ENCODE measurements at places on chromosomes 6 and 20.

GRCh38 chr6:116239256-116239655 lies 14.6 kb downstream of the TSPYL4 start:
- DNase-seq, result no peak

DNA sequence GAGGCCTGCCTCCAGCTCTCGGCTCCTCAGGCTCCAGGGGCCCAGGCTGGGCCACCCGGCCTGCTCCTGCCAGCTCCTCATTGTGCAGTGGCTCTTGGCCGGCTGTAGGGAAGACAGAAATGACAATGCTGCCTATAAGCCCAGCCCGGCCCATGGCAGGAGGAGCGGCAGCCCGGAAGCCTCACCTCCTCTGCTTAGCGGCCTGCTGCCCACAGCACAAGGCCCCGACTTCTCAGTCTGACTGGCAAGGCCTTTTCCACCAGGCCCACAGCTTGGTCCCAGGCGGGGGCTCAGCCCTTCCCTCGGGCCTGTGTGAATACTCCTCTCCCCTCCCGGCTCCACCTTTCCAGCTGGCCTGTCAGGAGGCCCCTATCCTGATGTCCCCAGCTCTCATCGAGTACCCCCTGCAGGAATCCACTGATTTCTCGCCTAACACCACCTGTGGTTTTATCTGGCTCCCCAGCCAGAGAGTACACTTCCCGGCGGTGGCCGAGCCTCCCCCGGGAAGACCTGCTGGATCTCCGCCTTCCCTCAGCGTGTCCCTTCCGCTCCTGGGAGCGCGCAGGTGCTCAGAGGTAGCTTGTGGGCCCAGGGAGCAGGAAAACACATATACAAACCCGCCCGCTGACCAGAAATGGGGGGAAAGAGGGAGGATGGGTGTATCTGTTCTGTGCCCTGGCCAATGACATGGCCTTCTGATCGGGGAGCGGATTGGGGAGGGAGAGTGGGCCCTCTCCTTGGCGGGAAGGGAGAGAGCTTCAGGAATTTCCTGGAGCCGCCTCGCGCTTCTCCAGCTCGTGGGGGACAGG lies 963 bp downstream of the DDRGK1 start:
- no peak for DNase-seq

DNA sequence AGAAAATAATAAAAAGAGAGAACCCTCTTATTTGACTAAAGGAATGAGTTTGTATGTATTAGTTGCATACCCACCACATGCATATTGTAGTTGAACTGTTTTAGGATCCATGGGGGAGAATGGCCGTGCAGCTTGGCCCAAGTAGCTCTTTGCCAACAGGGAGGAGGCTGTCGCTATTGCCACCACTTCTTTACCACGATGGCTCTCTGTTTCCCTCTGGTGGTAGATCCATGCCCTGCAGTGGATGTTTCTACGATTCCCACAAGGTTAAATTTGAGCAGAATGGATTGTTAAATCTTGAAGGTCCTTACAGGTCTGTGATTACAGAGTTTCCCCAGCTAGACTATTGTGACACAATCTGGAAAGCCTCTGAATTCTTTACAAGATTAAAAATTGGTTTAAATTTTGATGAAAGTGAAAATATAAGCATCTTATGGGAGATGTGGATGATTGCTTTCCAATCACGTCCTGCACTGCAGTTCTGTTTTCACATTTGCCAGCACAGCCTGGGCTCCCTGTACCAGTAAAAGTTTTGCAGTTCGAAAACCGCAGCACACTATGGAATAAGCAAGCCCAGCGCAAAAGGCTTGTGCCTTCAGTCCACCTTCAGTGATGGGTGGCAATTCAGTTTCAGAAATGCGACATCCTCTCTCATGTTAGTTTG lies 34.4 kb upstream of the FNDC1 start:
- DNase-seq, result peak; percentile 74

GRCh38 chr6:83707829-83708545 lies 914 bp downstream of the SNAP91 start:
- no peak for DNase-seq

DNA sequence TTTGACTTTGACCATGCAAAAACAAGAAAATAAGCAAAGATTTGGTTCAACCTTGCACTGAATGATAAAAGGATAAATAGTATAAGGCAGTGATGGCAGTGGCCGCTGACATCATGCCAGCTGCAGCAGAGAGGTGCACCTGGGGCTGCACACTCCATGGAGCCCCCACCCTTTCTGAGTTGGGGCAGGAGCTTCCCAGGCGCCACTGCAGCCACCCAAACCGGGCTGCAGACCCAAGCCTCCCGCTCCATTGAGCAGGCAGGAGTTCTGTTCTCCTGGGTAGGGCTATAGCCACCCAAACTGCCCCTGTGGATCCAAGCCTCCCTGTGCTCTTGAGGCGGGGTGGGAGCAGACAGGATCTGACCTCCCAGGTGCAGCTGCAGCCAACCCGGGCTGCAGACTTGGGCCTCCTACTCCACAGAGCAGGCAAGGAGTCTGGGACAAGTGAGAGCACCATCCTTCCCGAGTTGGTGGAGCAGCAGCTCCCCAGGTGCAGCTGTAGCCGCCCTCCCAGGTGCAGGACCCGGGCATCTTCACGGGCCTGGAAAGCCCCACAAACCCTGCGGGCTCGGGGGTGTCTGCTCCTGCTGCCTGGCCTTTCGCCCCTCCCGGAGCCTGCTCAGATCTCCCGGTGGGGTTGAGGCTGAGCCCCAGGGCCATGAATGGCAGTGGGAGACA lies 537.9 kb downstream of the TENT5A start:
- DNase-seq, result no peak

GRCh38 chr6:11851387-11851786 lies 72.8 kb upstream of the ADTRP start:
- no peak for DNase-seq

DNA sequence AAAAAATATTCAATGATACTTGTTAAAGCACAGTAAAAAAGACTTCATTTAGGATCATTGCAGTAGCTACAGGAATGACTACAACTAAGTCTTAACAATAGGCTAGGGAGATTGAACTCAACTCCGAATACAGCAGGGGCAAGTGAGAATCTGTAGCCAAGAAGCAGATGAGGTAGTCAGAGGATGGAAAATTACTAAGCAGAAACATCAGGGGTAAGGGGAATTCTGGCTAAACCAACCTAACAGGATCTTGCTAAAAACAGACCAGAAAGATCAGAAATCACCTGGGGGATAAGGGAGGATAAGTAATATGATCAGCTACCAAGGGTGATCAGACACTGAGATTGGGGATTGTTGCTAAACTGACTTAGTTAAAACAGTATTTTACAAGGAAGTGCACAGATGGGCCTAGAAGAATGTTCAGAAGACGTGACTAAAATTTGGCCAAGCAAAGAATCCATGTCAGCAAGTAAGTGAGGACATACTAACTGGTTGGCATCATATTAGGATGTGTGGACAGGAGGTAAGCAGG lies 217.5 kb downstream of the TENT5A start:
- no peak for DNase-seq

- DNase-seq, result no peak
These were observed 1021.6 kb upstream of the MAP3K7 start for GRCh38 chr6:91608428-91608827.

GRCh38 chr6:1291381-1291780 lies 20.5 kb upstream of the FOXQ1 start:
- DNase-seq, result no peak

GRCh38 chr6:135693811-135694370 lies 157.6 kb upstream of the PDE7B start:
- no peak for DNase-seq

DNA sequence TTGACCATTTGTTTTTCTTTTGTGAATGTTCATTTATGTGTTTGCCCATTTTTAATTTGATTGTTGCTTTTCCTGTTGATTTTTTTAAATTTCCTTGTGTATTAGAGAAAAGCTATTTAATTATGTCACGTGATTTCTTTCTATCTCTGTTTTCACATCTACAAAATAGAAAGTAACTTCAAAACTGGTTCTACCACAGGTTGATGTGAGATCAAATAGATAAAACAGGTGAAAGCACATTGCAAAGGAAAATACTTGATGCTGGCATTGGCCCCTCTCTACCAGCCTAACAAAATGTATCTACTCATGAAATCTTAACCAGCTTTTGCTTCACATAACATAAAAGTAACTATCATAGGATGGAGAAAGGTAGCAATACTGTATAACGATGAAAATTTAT lies 129.2 kb downstream of the TMEM242 start:
- DNase-seq, result no peak

DNA sequence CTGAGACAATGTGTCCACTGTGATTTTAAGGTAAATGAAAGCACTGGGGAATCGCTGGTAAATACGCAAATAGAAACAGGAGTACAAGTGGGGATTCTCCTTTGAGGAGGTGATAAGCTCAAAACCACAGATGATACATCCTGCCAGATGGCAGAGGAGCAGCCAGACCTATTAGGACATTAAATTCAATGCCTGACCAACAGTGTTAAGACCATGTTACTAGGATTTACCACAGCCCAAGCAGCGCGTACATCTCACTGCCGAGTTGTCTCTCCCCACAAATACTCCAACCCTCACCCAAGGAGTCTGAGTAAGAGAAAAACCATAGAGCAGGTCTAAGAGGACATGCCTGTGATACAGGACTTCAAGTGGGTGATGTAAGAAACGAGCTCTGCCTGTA lies 68.9 kb upstream of the TULP1 start:
- DNase-seq, result no peak

DNA sequence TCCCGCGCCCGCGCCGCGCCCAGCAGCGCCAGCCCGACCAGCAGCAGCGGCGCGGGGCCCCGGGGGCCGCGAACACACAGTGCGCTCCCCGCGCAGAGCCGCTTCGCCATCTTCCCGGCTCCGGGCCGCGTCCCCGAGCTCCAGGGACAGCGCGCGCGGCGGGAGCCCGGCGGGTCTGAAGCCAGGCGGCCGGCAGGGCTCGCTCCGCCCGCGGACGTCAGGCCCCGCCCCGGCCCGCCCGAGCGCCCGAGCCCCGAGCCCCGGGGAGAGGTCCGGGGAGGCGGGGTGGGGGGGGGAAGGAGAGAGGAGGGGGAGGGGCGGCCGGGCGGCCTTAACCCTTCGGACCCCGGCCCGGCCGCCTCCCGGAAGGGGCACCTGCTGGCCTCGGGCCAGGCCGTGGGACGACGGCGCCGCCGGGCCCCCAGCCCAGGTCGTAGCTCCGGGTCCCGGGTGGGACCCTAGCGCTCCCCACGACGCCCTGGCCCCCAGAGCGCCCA lies at the start of gene LAMA5:
LAMA5 (minus strand) TSS at position 177 of the 497 bp plus-strand sequence; CDS start at position 110, 67 bp downstream.
- DNase-seq, result no peak

- no peak for DNase-seq
These were observed 535.6 kb downstream of the QKI start for GRCh38 chr6:163950159-163950558.

DNA sequence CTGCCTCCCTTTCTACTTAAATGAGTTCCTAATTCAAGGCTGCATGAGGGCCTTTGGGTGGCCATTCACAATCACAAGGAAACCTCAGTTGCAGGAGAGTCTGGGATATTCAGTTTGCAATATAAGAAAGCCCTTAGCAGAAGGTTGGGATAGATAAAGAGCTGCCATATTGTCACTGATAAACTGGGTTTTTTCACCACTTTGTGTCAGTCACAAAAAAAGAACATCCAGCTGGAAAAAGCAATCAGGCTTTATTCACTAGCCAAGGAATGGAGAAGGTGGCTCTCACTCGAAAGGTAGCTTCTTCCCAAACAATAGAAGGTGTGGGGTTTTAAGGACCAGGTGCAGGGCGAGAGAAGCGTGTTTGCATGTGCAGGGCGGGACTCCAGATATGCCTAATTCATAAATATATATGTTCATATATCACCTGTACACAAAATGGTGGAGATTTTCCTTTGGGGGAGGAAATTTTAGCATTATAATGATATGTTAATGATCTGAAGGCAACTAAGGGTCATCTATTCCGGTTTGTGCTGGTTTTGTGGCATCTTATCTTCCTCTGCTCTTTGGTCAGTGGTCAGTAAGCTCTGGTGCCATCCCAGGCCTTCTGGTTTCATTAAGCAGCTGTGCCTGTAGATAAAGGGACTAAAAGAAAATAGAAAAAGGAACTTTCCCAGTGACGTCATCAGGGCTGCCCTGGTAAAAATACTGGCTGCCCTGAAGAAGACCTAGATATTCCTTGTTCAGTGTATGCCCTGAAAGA lies 97.1 kb upstream of the IYD start:
- DNase-seq, result no peak

DNA sequence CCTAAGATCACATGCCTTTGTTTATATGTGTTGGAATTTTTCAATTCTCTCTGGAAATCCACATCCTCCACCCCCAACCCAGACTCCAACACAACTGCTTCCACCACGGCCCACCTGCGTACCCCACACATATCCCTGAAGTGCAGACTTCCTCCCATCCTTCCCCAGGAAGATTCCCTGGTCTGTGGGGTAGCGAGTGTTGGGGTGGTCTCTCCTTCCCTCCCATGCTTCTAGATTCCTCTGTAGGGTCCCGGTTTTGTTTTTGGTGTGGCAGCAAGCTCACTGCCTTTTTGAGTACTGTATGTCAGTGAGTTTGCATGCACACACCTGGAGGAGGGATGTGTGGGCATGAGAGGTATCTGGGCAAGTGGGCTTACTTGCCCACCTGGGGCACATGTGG lies 127.6 kb downstream of the MRPL14 start:
- no peak for DNase-seq

GRCh38 chr6:113558966-113559365 lies 298.2 kb upstream of the MARCKS start:
- no peak for DNase-seq

- no peak for DNase-seq
These were observed 88.8 kb upstream of the NFATC2 start for GRCh38 chr20:51631011-51631950.

DNA sequence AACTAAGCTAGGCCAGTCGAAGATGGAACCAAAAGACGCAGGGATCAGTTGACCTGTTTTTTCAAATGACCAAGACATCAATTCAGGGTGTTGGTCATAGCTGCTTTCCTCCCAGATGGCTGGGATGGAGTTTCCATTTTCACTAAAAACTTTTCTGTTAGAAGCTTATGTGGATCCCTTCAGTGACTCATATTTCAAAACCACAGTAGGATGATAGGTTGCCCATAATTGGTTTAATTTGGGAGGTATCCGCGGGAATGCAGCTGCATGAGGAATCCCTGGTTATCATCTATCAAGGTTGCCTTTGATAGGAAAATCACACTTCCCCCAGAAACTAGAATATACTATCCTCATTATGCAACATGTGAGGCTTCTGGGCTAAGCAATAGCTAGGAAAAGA lies 150.9 kb upstream of the MLIP start:
- DNase-seq, result no peak

- DNase-seq, result no peak
These were observed 69.4 kb downstream of the FOXC1 start for GRCh38 chr6:1679031-1679687.

- no peak for DNase-seq
These were observed 104.5 kb upstream of the ADGRF1 start for GRCh38 chr6:47146431-47147174.

GRCh38 chr20:34938466-34939163 lies 17.0 kb downstream of the GSS start:
- DNase-seq, result no peak

- no peak for DNase-seq
These were observed 164.8 kb upstream of the QKI start for GRCh38 chr6:163249651-163250101.

- no peak for DNase-seq
These were observed 9.0 kb downstream of the POLH start for GRCh38 chr6:43584892-43585570.

Measured in T-cell (primary cell).